Urinary bladder (tissue), 4 donors: ENCODE measurements at places on chromosomes 7 and 10.
A peak's percentile ranks its signal among the peaks of the same experiment; 100 is the strongest.

GRCh38 chr7:148699782-148700629, 1.3 kb downstream of the CUL1 start:
- no peak for DNase-seq

- peak; percentile 49 for DNase-seq
Measured at GRCh38 chr10:93288679-93289634, 193.2 kb downstream of the MYOF start.

DNA sequence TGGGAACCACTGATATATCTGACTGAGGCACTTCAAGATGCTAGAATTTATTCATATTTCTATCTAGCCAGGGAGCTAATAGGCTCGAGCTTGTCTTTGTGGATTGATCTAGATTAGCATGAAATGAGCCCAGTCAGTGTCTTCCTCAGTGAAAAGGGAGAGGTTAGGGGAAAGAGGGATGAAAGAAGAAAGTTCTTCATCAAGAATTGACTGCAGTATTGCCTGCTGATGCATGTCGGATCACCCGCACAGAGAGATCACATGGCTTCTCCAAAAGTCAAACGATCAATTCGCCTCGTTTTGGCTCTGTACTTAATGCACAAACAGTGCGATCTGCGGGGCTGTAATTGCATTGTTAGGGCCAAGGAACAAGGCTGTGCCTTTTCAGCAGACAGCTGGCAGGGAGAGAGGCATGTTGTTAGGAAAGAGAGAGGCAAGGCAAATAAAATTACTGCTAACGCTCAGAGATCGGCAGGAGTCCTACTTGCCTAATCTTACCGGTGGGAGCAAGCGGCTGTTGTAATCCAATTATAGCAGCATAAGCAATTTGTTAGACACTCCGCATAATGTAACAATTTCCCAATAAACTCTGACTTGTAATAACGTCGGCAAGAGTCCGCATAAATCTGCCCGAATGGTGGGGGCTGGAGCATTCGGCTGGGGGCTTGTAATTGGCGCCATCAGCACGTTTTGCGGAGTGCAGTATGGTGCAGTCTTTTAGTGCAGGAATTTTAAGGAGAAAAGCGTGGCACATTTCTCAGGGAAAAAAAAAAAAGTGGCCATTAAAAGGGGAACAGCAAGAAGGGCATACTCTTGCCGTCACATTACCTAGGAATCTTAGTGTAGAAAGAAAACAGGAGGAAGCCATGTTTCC, 102.1 kb downstream of the POLL start:
- peak; percentile 69 for DNase-seq

DNA sequence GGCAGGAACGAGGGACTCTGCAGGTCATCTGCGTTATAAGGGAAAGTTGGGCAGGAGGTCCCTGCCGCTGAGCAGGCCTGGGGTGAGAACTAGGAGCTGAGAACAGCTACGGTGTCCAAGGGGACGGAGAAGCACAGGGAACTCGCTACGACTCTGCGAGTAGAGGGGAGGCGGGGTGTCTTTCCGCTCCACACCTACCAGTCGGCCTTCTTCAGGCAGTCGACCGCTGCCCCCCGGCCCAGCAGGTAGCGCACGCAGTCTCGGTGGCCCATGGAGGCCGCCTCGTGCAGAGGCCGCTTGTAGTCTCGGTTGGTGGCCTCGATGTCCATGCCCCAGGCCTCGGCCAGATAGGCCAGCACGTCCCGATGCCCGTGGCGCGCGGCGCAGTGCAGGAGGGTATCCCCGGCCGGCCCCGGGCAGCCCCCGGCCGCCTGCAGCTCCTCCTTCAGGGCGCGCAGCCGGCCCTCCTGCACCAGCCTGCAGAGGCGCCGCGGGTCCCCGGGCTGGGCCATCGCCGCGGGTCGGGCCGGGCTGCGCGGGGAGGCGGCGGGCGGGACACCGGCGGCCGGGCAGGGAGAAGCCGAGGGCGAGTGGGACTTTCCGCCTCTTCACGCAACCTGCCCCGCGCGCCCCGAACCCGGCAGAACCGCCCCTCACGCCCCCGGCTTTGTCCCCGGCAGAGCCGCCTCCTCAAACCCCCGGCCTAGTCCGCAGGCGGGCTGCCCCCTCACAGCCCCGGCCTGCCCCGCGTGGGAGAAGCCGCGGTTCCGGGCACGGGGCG, 660 bp downstream of the ANKRD16 start:
- DNase-seq = no peak

DNA sequence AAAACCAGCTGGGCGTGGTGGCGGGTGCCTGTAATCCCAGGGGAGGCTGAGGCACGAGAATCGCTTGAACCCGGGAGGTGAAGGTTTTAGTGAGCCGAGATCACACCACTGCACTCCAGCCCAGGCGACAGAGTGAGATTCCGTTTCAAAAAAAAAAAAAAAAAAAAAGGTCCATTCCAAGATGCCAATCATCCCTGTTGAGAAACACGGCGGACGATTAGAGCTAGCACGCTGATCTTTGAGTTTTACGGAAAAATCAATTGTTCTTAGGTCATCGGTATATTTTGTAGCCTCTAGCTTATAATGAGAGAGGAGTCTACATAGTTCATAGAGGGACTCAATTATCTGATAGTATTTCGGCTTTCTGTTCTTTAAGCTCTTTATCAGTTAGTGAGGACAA, 169.2 kb downstream of the PRKCQ start:
- no peak for DNase-seq

DNA sequence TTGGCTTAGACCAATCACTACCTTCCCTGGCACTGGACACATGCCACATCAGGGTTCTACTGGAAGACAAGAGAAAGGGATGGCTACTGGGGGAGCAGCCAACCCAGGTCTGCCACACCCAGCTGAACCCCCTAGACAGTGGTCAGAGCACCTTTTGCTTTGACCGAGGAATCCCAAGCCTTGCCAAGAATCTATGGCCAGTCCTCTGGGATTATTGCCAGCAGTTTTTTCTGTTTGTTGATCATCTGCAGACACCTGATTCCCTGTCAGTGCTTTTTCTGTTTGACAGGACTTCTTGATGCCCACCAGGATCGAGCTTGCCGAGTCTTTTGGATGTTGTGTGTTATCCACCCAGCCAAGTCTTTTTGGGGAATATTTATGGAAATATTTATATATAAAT, 476.2 kb upstream of the GALNT17 start:
- no peak for DNase-seq

DNA sequence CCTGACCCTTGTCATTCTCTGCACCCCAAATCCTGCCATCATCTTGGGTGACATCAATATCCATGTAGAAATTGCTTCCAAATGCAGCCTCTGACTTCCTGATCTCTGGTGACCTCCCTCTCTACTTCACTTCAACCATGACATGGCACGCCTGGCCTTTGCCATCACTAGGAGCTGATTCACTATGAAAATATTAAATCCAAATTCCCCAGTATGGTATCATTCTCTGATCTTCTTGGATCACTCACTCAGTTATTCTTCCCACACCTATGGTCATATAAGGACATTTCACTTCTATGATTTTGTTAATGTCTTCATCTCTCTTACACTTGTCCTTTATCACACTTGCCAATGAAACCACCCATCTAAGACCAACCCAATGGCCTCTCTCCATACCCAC, 73.7 kb upstream of the ODAD2 start:
- DNase-seq = no peak

DNA sequence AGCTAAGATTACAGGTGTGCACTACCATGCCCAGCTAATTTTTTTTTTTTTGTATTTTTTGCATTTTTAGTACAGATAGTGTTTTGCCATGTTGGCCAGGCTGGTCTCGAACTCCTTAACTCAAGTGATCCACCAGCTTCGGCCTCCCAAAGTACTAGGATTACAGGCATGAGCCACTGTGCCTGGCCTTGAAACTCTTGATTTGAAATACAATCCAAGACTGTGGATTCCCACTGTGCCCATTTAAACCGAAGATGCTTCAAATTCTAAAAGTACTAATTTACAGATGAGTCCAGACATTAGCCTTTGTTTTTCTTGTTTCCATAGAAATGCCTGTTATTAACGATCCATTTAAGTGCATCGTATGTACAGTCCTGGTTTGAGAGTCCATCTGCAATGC, 130.9 kb downstream of the CACNA2D1 start:
- DNase-seq = no peak

GRCh38 chr7:150753826-150754603, 16.8 kb downstream of the GIMAP5 start:
- no peak for DNase-seq

GRCh38 chr10:34609287-34609940, 205.7 kb downstream of the PARD3 start:
- no peak for DNase-seq

DNA sequence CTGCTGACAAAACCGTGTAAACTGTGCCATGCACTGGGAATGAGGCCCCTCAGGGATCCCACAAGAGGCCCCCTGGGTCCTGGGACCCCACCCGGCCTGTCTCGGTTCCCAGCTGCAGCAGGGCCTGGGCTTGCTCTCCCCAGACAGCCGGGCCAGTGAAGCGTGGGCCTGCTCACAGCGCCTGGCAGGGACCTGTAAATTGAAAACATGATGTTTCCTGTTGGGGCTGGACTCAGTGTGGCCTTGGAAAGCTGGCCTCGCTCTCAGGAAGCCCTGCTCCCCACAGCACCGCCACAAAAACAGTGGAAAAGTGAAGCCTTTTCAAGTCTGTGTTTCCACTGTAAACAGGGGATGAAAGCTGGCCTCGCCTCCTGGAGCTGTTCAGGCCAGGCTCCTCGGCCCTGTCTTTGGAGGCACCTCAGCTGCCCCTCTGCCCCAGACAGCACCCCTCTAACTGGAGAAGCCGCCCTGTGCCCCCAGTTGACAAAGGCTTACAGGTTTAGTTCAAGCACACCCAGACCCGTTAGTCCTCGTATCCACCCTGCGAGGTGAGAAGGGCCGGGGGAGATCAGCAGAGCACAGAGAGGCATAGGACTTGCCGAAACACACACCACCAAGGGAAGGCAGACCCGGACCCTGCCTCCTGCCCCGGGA, 108.3 kb downstream of the ZMIZ1 start:
- no peak for DNase-seq

GRCh38 chr7:131071786-131072504, 255.7 kb upstream of the MKLN1 start:
- DNase-seq = no peak

- no peak for DNase-seq
Measured at GRCh38 chr10:127993056-127993690, 86.3 kb downstream of the PTPRE start.

- DNase-seq = no peak
Measured at GRCh38 chr10:66218289-66218688, 707.5 kb upstream of the LRRTM3 start.
